AG09319 (cell line): ENCODE measurements at places on chromosomes 2 and 18.

- DNase-seq, result no peak
These were observed 81.5 kb upstream of the FZD7 start for GRCh38 chr2:201952187-201952586.

GRCh38 chr2:205733648-205734047 lies 51.3 kb downstream of the NRP2 start:
- no peak for DNase-seq

GRCh38 chr2:220272656-220273055 lies 645.2 kb downstream of the SLC4A3 start:
- no peak for DNase-seq

DNA sequence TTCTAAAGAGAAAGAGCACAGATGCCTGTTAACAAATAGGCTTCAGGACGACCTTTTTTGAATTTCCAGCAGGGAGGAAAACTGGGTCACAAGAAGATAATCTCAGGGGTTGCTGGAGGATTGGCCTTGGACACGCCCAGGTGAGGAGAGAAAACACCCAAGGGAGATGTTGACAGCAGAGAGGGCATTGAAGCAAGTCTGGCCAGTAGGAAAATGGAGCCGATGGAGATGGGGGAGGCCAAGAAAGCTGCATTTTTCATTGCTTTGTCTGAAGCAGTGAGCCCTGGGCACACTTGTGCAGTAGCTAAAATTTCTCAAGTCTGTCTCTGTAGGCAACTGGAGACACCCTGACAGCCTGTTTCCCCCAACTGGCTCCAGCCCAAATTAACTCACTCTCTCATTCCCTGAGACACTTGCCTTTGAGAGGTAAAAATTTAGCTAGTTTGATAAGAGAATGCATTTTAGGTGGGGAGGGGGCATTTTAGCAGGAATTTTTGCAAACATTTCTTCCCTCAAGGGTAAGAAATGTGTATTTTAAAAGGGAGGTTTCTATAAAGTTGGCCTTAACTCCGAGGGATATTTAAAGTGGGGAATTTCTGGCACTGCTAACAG lies 165.5 kb downstream of the TGIF1 start:
- no peak for DNase-seq

DNA sequence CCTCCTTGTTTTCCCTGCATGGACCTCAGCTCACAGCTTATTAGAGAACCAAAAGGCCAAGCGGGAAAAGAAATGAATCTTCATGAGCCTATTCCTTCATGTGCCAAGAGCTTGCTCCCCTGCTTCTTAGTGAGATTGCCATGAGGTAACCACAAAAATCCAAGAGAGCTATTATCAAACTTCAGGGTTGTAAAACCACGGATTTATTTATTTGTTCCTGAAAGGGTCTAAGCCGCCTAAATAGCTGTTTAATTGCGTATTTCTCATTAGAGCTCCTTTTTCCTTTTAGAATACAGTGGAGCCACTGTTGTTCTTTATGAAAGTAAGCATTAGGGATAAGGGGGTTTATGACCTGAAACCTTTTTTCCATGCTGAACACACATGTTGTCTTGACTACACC lies 58.0 kb downstream of the SRD5A2 start:
- no peak for DNase-seq

GRCh38 chr2:22934747-22935146 lies 450.2 kb upstream of the KLHL29 start:
- DNase-seq, result no peak

DNA sequence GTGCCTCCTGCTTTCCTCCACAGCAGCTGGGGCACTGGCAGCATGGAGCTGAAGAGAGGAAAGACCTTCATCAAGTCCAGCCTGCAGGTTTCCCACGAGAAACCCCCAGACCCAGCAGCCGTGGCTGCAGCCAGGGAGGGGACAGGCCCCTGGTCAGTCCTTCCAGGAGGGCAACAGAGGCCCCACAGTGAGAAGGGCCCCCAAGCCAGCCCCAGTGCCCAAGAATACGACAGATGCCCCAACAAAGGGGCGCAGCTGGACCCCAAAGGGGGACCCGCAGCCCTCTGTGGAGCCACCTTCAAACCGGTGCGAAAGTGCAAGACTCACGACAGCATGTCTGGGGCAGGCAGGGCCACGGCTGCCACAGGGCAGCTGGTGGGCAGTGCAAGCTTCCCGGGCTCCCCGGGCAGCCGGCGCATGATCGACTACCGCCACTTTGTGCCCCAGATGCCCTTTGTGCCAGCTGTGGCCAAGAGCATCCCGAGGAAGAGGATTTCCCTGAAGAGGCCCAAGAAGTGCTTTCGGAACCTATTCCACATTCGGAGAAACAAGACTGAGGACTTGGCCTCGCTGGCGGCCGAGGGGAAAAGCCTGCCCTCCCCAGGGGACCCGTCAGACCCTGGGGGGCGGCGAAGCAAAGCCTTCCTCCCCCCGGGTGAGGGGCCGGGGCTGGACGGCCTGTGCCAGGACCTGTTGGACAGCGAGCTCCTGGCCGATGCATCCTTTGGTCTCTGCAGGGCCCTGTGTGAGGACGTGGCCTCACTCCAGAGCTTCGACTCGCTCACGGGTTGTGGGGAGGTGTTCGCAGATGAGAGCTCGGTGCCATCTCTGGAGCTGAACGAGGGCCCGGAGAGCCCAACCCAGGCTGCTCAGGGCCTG lies 6.9 kb downstream of the AMER3 start:
- no peak for DNase-seq

GRCh38 chr2:197372592-197372991 lies 62.0 kb upstream of the ANKRD44 start:
- no peak for DNase-seq

GRCh38 chr2:77161009-77161408 lies 361.2 kb downstream of the LRRTM4 start:
- no peak for DNase-seq

GRCh38 chr18:23803755-23804154 lies 114.5 kb downstream of the LAMA3 start:
- no peak for DNase-seq

- no peak for DNase-seq
These were observed 7.5 kb downstream of the RIOK3 start for GRCh38 chr18:23460285-23461273.

DNA sequence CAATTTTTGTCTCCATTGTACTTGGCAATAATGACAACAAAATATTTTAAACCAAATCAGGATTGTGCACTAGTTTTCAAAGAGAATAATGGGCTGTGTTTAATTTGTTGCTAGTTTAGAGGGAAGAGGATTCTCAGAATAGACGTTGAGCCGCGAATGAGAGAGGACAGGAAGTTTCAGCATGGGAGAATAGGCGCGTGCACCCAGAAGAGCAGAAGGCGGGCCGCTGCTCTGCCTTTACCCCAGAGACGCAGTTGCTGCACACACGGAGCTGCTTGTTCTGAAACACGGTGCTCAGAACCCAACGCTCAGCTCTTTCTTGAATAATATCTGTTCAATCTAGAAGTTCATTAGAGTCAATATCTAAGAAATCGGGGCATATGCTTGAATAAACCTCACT lies 223.4 kb downstream of the MYT1L start:
- no peak for DNase-seq

DNA sequence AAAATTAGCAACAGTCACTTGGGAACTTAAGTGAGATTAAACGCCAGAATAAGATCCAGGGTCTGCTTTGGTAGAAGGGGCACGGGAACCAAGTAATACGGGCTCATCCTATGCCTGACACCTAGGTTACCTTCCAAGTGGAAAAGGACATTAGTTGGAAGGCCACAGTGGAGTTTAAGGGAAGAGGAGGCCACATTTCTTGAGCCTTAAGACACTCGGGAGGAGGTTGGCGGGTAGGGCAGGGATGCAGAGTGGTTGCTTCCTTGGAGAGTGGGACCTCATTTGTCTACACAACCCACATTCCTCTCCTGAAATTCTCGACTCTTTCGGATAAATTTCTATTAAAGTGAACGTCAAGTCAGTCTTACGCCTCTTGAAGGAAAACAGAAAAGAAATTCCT lies 510 bp upstream of the DNAH6 start:
- DNase-seq, result no peak

DNA sequence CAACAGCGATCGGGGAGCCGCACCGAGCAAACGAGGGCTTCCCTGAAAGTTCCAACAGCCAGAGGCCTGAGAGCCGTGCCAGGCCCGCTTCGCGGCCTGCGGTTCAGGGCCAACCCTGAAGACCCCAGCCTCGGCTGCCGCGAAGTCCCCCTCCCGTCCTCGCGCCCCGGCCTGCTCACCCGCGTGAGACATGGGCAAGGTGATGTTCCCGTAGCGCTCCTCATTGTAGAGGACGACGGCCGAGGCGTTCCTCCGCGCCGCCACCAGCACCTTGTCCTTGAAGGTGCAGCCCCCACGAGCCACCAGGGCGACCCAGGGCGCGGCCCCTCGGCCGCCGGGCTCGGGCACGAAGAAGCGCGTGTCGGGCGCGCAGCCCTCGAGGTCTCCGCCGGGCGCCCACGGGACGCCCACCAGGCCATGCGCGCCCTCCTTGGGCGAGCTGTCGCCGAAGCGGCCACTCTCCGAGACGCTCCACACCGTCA lies 510 bp downstream of the RNF149 start:
- DNase-seq, result no peak

DNA sequence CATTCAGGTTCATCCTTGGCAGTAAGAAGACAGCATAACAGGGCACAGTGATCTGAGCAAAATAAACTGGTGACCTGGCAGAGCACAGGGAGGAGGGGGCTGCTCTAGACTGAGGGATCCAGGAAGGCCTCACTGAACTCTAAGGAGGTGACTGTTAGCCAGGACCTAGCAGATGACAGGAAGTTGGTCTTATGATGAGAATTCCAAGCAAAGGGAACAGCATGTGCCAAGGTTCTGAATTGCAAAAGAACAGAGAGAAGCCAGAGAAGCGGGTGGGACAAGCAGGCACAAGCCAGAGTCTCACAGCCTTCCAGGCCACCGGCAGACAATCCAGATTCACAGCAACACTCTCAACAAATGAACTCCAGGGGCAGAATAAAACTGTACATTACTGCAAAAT lies 152.7 kb upstream of the PTPRM start:
- no peak for DNase-seq

GRCh38 chr2:200698217-200698616 lies 112.4 kb downstream of the AOX1 start:
- DNase-seq, result no peak

- DNase-seq, result no peak
These were observed 252.4 kb downstream of the EIPR1 start for GRCh38 chr2:3125001-3125760.

GRCh38 chr2:3754795-3755194 lies 51.4 kb downstream of the DCDC2C start:
- DNase-seq, result no peak

DNA sequence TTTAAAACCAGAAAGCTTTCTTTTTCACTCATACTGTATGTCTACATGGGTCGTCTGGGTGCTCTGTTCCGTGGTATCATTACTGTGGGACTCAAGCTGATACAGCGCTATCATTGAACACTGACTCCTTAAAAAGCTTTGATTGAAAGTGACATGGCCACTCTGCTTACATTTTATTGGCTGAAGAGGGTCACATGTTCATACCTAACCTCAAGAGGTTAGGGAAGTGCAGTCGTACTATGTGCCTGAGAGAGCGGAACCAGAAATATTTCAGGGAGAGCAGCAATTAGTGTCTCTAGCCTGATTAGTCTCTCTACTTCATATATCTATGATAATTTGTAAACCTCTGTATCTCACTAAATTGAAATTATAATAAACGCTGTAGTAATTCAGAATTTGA lies 43.5 kb downstream of the PSMD14 start:
- no peak for DNase-seq

GRCh38 chr2:39234754-39235153 lies 9.0 kb downstream of the CDKL4 start:
- no peak for DNase-seq

DNA sequence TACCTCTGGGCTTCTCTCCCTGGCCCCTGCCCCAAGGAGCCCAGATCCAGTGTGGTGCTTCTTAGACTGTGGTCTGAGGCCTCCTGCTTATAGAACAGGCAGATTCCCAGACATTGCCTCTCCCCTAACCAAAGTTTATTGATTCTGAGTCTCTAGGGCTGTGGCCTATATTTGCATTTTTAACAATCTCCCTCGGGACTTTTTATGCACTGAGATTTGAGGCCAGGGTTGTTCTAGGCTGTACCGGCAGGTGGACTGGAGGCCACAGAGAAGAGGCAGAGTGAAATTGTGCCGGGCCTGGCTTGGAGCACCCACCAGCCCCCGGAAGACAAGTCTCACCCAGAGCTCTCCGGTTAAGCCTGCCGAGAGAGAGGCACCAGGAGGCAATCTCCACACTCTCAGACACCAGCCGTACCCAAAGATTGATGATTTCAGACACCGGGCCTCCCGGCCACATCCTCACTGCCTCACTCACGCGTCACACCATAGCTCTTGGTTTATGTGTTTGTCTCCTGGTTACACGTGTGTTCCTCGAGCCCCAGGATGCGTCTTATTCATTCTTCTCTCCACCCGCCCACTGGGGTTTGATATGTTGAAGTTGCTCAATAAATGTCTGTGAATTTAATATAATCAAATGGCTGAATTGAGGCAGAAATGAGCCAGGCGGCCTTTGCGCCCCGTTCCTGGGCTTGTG lies 203.7 kb downstream of the KLHL29 start:
- DNase-seq, result no peak

- DNase-seq, result no peak
These were observed 49.1 kb downstream of the PTGR3 start for GRCh38 chr18:75159646-75160356.

DNA sequence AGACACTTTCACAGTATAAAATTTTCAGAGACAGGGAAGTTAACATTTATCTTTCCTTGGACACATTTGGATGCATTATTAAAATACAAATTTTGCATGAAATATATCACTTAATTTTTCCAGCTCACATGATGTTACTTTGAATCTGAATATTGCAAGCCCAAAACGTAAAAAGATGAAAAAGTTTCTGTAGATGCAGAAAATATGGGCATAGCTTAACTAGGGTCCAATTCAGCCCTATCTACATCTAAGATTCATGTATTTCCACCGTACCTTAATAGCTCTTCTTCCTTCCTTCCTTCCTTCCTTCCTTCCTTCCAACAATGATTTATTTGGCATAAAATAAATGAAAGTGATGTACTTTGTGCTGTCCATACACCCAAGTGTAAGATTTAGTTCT lies 1084.6 kb upstream of the TMEFF2 start:
- DNase-seq, result no peak

DNA sequence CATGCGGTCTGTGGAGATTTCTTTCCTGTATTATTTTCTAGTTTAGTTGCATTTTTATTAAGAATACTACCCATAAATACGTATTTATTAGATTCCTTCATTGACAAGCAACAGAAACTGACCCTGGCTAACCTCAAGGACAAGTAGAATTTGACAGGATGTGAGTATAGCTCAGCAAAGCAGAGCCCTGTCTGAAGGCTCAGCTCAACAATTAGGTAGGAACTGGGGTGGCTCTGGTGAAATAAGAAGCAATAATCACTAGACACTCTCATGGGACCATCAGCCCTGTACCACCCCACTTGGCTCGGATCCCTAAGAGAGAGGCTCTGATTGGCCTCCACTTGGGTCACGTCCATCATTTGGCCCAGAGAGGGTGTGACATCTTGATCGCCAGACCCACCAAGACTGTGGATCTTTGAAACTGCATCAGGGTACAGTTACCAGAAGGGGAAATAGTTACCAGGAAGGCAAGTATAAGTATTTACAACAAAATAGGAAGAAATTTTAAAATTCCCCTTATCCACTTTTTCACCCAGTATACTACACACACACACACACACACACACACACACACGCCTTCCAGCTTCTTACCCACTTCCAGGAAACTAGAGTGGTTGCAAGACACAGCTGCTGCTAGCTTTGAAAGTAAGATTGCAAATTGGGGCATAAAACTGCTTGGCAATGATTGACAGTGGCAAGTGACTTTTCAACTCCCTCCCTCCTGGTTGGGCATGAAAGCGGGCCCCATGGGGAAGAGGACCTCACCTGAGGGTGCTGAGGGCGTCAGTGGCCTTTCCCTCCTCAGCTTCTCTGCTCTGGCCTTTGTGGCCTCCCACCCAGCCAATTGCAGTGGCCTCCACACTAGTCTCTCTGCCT lies 41.8 kb downstream of the KCTD18 start:
- DNase-seq, result no peak
